Activated CD8-positive, alpha-beta memory T cell treated with anti-CD3 and anti-CD28 coated beads for 48 hours (primary cell): ENCODE measurements at places on chromosomes 13 and 19.

- DNase-seq: no peak
Measured at GRCh38 chr19:2733930-2734588, 5.8 kb downstream of the SLC39A3 start.

- no peak for DNase-seq
Measured at GRCh38 chr13:28177877-28178276, 39.5 kb downstream of the PAN3 start.

GRCh38 chr13:35954207-35954560 lies 177.0 kb downstream of the DCLK1 start:
- DNase-seq: no peak

DNA sequence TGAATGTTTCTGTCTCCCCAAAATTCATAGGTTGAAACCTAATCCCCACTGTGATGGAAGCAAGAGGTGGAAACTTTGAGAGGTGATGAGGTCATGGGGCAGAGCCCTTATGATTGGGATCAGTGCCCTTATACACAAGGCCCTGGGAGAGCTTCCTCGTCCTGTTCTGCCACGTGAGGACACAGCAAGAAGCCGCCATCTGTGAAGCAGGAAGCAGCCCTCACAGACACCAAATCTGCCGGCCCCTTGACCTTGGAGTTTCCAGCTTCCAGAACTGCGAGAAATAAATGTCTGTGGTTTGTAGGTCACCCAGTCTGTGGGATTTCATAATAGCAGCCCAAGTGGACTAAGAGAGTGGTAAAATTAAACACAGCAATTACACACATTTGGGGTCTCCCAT lies 737.4 kb downstream of the UQCRFS1 start:
- no peak for DNase-seq

DNA sequence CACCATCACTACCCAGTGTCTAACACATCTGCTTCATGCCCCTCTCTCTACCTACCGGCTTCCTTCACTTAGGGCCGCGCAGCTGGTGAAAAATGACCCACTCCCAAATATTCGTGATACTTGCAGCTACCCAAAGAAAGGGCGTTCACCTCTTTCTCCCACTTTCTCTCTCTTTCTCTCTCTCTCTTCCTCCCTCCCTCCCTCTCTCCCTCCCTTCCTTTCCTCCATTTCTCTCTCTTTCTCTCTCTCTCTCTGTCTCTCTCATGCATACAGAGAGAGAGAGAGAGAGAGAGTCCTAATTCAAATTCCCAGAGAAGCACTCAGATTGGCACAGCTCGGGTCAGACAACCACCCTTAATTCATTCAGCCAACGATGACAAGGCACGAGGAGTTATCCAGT lies 27.7 kb upstream of the POP4 start:
- no peak for DNase-seq

DNA sequence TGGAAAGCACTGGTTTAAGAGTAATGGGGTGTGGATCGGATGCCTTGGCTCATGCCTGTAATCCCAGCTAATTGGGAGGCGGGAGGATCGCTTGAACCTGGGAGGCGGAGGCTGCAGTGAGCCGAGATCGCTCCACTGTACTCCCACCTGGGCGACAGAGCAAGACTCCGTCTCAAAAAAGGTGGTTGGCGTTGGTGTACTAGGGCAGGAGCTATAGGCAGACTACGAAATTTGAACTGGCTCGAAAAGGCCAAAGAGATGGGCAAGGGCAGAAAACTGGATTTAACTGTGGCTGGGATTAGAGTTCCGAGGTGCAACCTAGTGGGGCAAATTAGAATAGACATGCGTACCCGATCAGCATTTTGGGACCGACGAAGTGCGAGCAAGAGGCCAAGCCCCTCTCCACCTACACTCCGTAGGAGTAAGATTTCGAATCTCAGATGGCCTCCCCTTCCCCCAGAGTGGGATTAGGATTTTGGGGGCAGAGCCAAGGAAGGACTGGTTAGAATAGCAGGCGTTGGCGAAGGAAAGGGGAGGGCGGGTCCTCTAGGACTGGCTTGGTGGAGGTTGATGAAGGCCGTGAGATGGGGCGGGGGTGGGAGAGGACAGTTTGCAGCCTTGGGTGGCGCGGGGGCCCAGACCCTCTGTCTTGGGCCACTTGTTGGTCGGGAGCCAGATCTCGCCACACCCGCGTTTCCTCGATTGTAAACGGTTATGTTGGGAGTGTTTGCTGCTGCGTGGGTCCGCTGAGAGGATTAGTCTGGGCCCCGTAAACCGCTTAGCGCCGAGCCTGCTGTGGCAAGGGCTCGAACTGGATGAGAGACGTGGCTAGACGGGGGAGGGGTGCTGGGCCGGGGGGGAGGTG lies 2.0 kb upstream of the INAFM1 start:
- peak; percentile 21 for DNase-seq

DNA sequence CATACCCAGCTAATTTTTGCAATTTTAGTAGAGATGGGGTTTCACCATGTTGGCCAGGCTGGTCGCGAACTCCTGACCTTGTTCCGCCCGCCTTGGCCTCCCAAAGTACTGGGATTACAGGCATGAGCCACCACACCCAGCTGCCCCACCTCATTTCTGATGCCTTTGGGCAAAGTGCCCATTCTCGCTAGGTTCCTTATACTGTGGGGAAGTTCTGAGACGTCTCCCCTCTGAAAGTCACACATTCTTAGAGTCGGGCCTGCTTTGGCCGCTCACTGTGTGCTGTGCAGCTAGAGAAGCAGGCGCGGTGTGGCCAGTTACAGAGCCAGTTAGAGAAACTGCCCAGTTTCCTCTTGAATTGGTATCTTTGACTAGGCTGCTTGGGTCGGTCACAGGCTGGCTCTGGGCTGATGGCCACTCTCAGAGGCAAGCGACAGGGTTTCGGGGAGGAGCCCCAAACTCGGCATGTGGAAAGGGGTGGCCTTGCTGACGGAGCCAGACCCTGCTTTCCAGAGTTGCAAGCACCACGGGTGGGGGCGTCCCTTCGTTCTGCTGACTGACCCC lies 18.0 kb downstream of the PRAM1 start:
- no peak for DNase-seq

- DNase-seq: no peak
Measured at GRCh38 chr19:2047076-2047448, 4.0 kb downstream of the MKNK2 start.

GRCh38 chr13:112618501-112618900 lies 30.5 kb upstream of the TUBGCP3 start:
- no peak for DNase-seq

- no peak for DNase-seq
Measured at GRCh38 chr19:39568604-39569003, 28.6 kb upstream of the EID2 start.

DNA sequence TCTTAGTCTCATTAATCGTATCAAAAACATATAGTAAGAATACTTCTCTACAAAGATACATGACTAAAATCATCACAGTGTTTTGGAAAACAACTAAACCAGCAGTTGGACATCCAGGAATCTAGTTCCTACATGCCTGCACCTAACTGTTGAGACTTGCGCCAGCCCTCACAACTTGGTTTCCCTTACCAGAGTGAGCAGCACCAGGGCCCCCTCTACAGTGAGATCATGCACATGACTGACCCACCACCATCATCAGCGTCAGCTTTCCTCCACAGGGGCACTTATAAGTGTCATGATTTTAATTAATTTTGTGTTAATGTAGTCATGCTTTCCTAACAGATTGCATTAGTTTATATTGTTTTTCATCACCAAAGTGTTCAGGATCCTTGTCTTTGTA lies 1322.0 kb downstream of the EFNB2 start:
- DNase-seq: no peak

- DNase-seq: no peak
Measured at GRCh38 chr13:114022876-114023275, 49.0 kb upstream of the C13orf46 start.

DNA sequence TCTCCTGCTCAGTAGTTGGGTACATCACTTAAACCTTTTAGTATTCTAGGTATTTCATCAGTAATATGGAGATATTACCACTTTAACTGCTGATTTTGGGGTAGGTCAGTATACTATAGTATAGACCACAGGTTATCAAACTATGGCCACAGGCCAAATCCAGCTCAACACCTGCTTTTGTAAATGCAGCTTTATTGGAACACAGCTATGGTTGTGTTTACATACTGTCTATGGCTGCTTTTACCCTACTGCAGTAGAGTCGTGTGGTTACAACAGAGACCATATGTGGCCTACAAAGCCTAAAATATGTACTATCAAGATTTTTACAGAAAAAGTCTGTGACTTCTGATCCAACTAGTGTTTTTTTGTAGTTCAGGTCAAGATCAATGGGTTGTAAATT lies 10.3 kb downstream of the COG6 start:
- DNase-seq: no peak

DNA sequence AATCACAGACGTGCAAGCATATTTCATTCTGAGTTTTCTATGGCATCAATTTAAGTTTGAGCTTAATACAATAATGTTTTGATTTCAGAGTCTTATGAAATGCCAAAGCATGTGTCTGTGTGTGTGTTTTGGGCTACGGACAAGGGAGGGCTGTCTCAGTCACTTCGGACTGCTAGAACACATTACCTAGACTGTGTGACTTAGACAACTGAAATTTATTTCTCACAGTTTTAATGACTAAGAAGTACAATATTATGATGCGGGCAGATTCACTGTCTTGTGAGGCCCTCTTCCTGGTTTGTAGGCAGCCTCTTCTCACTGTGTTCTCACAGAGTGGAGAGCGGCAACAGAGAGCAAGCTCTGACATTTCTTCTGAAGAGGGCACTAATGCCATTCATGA lies 1202.0 kb downstream of the EFNB2 start:
- no peak for DNase-seq

DNA sequence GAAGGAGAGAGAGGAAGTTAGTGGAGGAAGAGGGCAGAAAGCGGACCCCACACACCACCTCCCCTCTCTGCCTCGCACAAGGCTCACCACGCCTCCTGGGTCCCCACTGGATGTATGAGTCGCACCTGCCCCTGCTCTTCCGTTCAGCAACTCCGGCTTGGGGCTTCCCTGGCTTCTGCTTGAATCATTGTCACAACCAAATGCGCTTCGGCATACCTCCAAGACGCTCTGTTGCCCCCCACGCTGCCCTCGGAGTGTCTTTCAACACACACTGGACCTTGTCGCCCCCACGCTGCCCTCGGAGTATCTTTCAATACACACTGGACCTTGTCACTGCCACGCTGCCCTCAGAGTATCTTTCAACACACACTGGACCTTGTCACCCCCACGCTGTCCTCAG lies 247.2 kb downstream of the TEX29 start:
- no peak for DNase-seq

DNA sequence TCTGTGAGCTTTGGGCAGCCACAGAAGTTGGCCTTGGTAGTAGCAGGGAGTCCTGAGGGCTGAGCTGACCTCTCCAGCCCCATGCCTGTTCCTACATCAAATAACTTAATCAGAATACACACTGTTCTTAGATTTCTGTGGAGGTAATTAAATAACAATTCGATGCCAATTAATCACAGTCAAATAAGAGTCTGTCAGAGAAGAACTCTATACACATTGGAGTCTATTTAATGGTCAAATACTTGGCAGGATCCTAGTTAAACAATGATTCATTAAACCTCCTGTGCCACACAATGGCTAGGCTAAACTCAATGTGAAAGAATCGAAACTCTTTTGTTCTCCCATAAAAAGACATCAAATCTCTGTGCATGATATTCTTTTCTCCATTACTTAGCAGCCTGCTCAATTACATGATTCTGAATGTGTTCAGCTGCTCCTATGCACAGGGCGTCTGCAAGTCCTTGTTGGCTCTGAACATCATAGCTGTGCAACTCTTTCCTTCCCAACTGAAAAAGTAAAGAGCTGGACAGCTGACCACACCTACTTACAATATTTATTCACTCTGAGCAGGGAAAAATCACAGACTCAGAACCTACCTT lies 173.1 kb downstream of the ABCC4 start:
- DNase-seq: no peak

DNA sequence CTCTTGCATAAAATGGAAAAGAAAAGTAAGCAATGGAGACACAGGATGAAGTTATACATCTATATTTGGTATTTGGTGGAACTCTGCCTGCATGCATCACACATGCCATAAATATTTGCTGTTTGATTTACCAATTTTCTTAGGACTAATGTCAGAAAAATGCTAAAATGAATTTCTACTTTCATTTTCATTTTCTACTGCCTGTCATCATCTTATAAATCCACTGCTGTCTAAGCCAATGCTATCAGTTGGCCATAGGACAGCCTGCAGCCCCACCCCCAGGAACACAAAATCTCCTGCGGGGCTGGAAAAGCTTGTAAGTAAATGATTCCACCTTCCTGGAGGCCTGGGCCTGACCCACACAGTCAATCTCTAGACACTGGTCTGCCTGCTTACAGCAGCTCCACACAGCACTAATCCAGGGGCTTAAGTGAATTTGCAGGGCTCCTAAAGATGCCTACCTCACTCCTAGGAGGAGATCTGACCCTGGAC lies 122.0 kb downstream of the ENOX1 start:
- DNase-seq: no peak

DNA sequence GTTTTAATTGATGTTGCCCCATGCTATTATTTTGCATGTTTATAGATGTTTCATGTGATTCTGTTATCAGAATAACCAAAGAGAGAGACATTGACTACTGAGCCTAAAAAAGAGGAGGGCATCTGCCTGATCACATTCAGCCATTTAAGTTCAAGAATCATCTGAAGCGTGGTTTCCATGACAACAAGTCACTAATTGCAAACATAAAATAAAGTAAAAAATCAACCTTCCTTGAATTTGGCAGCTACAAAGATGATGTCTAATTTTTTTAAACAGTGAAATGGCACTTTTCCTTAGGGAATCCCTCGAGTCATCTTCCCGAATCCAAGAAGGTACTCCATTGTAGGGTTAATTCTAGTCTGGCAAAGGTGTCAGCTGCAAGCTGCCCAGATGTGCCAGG lies 884.2 kb downstream of the DIAPH3 start:
- DNase-seq: no peak

- DNase-seq: no peak
Measured at GRCh38 chr13:42239161-42239560, 32.8 kb upstream of the AKAP11 start.
